ENCODE measurements at places on chromosomes 12 and 14.

DNA sequence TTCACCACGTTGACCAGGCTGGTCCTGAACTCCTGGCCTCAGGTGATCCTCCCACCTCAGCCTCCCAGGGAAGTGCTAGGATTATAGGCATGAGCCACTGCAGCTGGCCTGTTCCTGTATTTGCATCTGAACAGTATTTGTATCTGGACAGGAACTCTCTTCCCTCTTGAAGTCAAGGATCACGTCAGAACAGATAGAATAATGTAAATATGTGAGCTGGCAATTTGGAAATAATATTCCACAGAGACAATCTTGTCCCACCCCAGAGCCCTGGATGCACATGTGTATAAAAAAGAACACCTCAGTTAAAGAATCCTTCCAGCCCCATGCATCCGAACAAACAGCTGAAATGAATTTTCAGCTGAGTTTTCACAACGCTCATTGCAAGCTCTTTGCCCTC lies 118.3 kb downstream of the VEZT start:
- no peak for DNase-seq

DNA sequence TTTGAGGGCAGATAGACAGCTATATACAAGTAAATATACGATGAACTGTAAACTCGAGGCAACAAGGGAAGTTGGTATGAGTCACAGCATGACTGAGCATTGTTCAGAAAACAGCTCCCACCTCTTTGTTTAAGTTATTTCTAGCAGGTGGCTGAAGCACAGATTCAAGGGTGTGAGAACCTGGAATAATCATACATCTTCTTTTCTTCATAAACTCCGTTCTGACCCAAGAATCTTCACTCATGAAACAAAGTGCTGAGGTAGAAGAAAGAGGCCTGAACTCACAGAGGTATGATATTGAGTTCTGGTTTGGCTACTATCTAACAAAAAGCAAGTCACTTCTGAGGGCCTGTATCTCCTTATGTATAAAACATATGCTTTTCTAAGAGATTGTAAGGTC lies 364.1 kb upstream of the KITLG start:
- DNase-seq = no peak

GRCh38 chr12:30047516-30048254 lies 263.9 kb upstream of the TMTC1 start:
- DNase-seq = no peak

DNA sequence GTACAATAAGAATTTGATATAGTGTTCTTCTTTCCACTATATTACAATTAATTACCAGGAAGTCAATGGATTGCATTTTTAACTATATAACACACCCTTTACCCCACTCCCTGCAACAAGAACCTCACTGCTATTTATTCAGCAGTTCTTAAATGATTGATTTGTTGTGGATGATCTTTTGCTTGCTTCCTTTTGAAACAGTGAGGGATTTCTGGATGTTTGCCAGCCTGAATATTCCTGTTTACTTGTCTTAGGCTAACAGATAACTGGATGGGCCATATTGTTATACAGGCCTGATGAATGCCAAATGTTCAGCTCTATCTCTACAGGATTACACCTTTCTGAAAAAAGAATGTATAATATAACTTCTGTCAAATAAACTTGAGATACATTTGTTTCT lies 497.6 kb downstream of the APAF1 start:
- no peak for DNase-seq

GRCh38 chr12:122819209-122819785 lies 16.0 kb upstream of the HIP1R start:
- DNase-seq = no peak

DNA sequence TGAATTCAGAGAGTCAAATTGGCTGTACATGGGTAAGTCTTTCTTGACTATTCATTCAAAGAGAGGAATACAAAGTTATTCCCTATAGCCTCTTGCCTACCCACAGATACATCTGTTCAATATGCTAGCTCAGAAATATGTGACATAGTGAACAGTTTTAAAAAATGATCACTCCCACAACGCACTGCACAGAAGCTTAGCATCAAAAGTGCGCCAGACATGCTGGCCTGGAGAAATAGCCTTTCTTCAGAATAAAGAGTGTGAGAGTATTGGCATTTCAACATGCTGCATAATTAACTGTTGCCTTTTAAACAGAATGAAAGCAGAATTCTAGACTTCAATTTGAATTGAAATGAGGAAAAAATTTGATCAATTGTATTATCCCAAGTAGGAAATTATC lies 27.0 kb downstream of the GPR19 start:
- no peak for DNase-seq

DNA sequence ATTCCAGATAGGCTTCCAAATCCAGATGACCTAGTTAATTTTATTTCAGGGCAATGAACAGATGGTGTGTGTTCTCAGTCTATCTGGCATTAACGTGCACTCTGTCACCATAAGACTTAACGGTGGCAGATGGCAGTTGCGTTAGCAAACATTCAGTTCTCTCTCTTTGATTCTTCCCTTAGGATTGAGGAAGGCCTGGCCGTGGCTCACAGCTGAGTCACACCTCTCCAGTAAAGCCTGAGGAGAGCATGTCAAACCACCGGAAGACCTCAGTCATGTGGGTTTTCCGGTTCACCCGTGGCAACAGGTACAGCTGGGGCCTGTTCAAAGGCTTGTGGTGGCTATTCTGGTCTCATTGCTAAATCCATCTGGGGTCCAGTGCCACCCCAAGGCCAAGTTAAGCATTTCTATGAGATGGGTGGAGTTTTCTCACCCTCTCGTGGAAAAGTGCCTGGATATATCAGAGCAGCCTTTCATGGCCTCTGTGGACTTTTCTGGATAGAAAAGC lies 545.1 kb upstream of the ATP2B1 start:
- peak; percentile 13 for DNase-seq

DNA sequence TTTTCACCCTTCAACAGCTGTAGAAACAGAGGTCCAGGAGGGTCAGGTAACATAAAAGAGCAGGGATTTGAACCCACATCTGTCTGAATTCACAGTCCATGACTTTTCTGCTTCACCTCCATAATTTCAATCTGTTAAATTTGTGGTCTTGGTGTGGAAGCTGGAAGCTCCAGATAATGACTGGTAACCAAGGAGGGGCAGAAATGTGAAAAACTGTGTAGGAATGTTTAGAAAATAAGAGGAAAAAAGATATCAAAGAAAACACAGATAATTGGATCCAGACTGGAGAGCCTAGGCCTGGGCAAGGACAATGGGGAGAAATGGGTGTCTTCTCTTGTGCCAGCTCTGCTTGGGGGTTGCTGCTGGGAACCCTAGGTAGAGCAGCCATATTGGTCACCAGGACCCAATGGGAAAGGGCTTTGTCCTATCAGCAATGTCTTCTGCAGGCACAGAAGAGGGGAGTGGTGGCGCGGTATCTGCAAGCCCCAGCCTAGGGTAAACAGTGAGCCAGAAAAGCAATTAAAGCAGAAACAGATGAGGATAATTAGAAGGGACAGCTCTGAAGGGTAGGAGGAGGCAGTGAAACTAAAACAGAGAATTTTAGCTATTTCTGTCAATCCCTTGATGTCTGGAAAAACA lies 54.3 kb upstream of the CCDC91 start:
- no peak for DNase-seq

- no peak for DNase-seq
Observed at GRCh38 chr14:99347561-99347960, 75.6 kb upstream of the BCL11B start.
